Activated naive CD4-positive, alpha-beta T cell treated with Interleukin-2 at 50 U/mL for 16 hours (primary cell): ENCODE measurements at places on chromosomes 12 and 14.

DNA sequence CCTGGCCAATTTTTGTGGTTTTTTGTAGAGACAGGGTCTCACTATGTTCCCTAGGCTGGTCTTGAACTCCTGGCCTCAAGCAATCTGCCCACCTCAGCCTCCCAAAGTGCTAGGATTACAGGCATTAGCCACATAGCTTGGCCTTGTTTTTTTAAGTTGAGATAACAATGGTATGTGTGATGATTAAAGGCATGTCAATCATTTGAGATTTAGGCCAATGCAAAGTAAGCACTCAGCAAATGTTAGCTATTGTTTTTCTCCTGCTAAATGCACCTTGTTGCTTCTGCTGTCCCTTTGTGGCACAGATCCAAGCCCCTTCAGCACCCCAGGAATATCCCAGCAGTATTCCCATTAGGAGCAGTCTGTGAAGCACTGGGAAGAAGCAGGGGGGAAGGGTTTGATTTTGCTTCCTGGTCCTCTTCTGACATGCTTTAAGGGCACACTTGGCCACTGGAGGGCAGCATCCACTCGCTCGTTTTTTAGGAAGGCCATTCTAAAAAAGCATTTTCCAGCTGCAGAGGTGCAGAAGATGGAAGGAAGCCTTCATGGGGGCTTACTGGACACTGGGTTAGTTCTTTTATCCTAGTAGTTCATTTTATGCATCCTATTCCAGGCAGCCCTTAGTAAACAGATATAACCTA is 70.2 kb upstream of the ZFP36L1 start:
- DNase-seq = peak; percentile 66

- peak; percentile 33 for DNase-seq
Measured at GRCh38 chr12:48815126-48816110, 2.9 kb upstream of the CACNB3 start.

- no peak for DNase-seq
Measured at GRCh38 chr14:89675590-89675989, 258.6 kb upstream of the FOXN3 start.

DNA sequence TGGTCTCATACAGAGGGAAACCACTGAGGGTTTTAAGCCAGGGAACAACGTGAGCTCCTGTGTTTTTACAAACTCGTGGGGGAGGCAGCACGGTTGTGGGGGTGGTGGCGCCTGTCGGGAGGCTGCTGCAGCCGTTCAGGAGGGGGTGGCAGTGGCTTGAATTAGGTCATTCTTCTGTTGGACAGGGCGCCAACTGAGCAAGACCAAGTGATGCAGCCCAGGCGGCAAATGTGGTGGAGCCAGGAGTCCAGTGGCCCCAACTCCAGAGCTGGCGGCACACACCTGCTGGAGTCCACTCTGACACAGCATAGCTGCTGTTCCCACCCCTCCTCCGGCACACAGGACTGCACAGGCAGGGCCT is 27.8 kb downstream of the FBRSL1 start:
- no peak for DNase-seq

- DNase-seq = no peak
Measured at GRCh38 chr14:85461432-85462133, 68.4 kb upstream of the FLRT2 start.

DNA sequence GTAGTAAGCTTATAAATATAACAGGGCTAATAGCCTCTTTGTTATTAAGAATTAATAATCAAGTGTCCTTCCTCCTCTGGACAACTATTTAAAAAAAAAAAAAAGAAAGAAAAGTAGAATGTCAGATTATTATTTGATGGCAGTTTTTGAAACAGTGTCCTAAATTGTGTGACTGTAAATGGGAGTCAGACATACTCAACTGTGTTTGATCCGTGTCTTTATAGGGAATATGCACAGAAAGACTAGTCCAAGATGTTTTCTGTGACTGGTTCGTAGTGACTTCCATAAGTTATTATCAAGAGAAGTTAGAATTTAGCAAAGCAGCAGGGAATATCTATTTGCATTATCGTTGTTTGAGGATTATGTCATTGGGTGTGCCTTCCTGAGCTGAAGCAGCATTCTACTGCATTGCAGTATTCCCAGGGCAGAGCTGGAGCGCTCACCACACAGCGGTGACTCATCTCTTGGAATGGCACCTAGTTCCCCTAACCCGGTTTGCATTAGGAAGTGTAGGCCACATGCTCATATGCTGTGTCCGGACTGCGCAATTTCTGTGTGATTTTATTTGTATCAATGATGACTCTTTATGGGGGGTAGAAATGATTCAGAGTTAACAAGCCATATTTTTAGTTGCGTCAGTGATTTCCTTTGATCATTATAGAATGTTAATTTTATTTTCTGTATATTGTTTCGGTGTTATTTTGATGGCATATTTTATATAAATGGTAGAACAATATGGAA is 7.9 kb downstream of the DYNC1H1 start:
- no peak for DNase-seq

- no peak for DNase-seq
Measured at GRCh38 chr14:57634335-57634734, 140.7 kb upstream of the CCDC198 start.

- DNase-seq = no peak
Measured at GRCh38 chr12:69833696-69834095, 8.7 kb downstream of the MYRFL start.

- no peak for DNase-seq
Measured at GRCh38 chr14:61516118-61516743, 179.1 kb upstream of the HIF1A start.

DNA sequence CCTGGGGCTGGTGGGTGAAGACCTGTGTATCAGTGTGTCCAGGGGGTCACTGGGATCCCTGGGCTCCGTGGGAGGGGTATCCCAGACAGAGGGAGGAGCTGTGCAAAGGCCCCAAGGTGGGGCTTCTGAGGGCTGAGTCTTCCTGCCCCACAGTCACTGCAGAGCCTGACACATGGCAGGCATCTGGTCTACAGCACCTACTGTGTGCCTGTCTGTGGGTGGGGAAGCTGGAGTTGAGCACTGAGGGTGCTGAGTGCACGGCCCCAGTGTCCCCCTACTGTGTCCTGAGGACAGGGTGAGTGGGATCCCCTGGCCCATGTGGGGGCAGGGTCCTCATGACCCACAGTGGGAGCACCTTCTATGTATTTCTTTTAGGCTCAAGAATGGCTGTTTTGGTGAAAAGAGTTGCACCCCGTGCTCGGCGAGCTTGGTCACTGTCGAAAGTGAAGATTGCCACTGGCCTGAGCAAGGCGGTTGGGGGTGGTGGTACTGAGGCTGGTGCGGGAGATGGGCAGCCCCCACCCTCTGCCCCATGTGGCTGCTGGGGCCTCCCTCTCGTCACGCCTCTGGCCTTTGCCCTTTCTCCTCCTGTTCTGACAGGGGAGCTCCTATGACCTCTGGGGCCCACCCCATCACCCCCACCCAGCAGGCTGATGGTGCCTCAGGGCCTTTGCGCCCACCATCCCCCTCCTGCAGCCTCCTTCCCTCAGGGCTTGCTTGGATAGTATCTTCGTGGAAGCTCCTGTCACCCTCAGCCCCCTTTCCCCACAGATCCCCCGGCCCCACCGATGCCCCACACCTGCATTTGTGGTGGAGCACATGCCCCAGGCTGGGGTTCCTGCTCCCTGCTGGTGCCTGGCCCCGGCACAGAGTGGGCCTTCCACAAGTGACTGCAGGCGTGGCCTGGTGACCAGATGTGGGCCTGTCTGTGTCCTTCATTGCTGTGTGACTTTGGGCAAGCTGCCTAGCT is 55.8 kb downstream of the BEGAIN start:
- no peak for DNase-seq

DNA sequence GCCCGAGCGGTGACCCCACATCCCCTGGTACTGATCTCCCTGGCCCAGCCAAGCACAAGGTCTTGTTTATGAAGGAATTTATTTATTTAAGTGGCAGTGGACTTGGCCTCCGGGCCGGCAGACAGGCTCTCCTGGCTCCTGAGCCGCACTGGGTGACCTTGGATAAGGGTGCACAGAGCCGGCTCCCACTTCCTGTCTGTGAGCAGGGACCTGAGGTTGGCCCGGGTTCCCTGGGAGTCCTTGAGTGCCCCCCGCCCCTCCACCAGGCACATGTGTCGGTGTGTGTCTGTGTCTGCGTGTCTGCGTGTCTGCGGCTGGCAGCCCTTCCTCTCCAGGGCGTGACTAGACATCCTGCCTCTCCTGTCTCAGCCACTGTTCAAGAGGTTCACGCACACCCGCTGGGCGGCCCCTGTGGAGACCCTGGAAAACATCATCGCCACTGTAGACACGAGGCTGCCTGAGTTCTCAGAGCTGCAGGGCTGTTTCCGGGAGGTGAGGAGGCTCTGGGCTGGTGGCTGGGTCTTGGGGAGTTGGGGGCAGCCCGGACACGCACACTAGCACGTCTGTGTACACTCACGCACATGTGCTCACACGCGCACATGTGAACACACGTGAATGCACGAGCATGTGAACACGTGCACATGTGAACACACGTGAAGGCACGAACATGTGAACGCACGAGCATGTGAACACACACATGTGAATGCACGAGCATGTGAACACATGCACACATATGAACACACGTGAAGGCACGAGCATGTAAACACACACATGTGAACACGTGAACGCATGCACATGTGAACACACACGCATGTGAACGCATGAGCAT is 9.3 kb downstream of the TNFAIP2 start:
- no peak for DNase-seq

DNA sequence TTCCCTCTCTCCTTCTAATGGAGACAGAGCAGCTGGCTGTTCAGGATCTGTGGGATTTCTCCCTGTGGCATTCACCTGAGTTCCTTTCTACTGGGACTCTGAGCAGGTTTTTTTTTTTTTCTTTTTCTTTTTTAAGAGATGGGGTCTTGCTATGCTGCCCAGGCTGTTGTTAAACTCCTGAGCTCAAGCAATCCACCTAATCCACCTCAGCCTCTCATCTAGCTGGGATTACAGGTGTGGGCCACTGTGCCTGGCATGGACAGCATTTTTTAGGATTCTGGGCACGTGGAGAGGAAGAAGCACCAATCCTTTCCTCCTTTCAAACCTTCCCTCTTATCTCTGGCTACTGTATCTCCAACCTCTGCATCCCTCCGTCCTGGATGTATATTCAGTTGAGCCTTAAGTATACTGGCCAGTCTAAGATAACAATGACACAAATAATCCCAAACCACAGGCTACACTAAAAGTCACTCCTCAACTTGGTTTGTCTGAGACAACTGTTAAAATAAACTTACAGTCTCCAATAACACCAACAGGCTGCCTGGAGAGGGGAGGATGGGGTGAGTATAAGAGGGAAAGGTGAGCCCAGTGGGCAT is 16.4 kb upstream of the CELA1 start:
- no peak for DNase-seq

- DNase-seq = no peak
Measured at GRCh38 chr12:1398673-1399072, 195.7 kb downstream of the FBXL14 start.

GRCh38 chr12:29149691-29150281 is 708 bp downstream of the FAR2 start:
- DNase-seq = peak; percentile 23

DNA sequence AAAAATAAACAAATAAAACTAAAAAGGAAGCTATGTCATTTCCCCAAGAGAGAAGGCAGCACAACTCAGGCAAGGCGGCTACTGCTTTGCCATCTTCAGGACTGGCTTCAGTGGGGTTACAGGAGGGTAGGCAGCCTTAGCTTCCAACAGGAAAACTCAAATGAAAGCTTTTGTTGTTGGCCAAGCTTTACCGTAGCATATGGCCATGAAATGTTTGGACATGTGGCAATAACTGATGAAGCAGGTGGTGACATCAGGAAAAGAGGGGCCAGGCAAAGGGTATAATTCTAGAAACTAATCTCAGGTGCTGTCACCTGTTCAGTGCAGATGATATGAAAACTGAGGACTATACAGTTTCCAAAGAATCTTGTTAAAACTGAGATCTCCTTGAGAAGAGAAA is 22.8 kb upstream of the NPFF start:
- DNase-seq = no peak

DNA sequence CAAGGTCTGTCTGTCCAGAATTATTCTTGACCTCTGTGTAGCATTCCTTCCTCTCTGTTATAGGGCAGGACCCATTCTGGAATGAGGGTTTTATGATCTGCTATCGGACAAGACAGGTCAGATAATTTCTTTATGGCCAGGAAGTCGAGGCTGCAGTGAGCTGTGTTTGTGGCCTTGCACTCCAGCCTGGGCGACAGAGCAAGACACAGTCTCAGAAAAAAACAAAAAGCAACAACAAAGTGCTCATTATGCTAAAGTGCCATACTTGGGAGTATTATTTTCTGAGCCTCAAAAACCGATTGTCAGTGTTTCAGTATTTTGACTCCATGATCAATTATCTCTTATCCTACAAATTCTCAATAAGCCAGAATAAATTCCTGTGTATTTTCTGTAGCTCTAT is 4.1 kb downstream of the CIPC start:
- DNase-seq = no peak

GRCh38 chr12:90969346-90969745 is 14.4 kb upstream of the CCER1 start:
- no peak for DNase-seq

GRCh38 chr12:61739925-61740324 is 520.3 kb upstream of the USP15 start:
- no peak for DNase-seq

DNA sequence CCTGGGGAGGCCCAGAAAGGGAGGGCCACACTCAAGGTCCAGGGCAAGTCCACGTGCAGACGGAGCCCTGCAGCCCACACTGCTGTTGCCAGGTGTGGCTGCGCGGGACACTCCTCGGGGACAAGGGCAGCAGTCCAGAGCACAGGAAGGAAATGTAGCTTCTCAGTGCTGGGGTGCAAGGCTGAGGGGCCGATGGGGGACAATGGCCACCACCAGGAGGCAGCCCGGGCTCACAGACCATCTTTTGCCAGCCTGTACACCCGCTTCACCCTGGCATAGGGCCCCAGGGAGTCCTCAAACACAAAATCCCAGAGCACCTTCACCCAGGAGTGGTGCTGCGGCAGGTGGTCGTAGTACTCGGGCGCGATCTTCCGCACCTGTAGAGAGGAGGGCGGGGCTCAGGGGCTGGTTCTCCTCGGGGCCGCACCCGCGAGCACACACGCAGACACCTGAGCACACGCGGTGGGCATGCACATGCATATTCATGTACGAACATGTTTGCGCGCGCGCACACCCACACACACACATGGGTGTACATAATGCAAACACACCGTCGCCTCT is 12.8 kb downstream of the DEGS2 start:
- peak; percentile 19 for DNase-seq

DNA sequence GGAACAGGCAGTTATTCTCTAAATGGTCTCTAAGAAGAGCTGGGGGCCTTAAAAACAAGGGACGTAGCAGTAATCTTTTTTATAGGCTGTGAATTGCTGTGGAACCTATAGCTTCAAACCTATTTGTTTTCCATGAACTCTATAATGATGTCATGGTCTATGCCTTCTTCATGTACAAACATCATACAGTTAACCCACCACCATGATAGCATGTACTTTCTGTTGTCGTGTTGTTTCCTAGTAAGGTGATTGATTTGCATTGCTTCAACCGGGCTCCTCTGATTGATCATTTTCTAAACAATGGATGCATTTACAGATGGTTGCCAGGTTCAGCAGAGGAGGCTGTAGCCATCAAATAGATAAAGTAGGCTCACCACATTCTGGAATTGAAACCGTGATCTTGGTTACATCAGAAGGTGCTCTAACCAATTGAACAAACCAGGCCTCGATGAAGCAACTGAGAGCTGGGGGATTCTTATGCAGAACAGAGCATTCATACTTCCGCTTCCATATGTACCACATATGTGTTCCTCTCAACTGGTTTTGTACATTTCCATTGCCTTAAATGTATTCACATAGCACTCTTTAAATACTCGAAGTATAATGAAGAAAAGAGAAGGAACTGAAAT is 25.6 kb upstream of the PCNX1 start:
- no peak for DNase-seq

- DNase-seq = no peak
Measured at GRCh38 chr12:93072340-93072739, 143.2 kb upstream of the EEA1 start.

GRCh38 chr14:70004791-70005190 is 125.6 kb downstream of the SMOC1 start:
- no peak for DNase-seq
